ENCODE measurements at places on chromosomes 3 and 15. TPM values are rescaled to one million over a fixed set of nuclear protein-coding genes. Genes with fewer than 3 reads are reported as not detected.

- DNase-seq: no peak
Measured at GRCh38 chr3:189577050-189577951, 53.9 kb upstream of the TP63 start.

DNA sequence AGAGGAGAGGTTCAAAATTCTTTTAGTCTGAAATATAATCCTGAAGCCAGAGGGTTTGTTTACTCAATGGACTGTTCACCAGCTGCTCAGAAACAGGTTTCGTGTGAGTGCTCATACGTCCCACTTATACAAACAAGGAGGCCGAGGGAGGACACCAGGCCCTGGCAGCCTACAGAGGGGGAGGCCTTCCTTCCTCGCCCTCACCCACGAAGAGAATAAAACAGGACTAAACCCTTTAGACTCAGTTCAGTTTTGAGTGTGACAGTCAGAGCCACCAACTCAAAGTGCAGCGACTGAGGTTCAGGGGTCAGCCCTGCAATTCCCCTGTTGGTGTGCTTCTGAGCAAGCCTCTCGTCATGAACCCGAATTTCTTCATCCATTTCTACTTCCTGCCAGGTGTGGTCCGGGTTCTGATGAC lies 17.3 kb downstream of the FAM174B start:
- peak; percentile 86 for DNase-seq

DNA sequence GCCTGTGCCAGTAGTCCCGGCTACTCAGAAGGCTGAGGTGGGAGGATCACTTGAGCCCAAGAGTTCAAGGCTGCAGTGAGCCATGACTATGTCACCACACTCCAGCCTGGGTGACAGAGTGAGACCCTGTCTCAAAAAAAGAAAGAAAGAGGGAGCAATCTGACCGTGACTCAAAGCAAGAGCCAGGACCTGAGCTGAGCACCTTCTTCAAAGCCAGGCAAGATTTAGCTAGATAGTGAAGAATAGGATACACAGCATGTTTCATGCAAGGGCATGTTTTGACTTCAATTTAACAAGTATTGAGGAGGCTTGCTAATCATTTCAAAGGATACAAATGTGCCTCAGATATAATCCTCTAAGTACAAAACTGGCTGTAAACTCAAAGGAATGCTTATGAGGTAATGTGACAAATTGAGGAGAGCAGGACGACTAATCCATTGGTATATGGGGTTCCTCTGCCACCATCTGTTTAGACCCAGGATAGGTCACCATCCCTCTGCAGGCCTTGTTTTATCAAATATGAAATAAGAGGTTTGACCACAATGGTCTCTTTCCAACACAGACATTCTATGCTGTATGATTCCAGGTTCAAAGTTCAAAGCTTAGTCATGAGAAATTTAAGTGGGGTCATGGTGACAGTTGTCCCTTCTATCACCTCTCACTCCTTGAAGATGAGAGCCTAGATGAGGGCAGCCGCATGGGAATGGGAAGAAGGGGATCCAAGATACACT lies 33.2 kb downstream of the RAB27A start:
- peak; percentile 32 for DNase-seq

DNA sequence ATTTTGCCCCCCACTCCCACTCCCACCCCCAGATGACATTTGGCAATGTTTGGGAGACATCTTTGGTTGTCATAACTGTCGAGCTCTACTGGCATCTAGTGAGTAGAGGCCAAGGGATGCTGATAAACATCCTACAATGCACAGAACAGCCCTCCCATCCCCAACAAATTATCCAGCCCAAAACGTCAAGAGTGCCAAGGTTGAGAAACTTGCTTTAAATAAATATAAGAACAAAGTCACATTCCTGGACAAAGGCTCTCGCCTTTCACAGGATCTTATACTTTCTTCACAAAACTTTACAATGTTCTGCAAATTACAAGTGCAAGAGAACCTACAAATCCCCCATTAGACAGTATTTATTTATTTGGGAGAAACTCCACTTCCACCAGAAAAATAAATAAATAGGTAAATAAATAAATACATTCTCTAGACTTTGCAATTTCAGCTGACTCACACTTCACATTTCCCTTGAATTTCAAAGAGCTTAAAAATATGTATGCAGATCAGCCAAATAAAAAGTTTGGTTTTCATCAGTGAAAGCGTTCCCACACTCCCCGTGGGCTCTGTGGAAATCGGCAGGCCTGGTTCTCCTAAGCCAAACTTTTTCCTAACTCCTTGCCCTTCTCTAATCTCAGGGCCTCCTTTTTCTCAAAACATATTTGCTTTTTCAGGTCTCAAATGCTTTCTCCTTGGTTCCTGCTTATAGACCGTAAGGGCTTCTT lies 12.7 kb upstream of the CPA3 start:
- DNase-seq: no peak

DNA sequence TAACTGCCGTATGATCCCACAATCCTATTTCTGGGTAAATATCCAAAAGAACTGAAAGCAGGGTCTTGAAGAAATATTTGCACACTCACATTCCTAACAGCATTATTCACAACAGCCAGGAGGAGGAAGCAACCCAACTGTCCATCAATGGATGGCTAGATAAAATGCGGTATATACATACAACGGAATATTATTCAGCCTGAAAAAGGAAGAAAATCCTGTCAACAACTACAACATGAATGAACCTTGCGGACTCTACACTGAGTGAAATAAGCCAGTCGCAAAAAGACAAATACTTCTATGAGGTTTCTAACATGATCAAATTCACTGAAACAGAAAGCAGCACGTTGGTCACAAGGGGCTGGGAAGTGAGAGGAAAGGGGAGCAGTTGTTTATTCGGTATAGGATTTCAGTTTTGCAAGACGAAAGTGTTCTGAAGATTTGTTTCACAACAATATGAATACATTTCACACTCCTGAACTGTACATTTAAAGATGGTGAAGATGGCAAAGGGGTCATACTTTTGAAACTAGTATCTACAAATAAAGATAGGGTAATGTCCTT lies 6.2 kb downstream of the DLG1 start:
- no peak for DNase-seq

- DNase-seq: peak; percentile 82
Measured at GRCh38 chr15:56817321-56818080, 84.2 kb upstream of the ZNF280D start.

- peak; percentile 68 for DNase-seq
Measured at GRCh38 chr3:169104972-169105371, 558.5 kb downstream of the MECOM start.

DNA sequence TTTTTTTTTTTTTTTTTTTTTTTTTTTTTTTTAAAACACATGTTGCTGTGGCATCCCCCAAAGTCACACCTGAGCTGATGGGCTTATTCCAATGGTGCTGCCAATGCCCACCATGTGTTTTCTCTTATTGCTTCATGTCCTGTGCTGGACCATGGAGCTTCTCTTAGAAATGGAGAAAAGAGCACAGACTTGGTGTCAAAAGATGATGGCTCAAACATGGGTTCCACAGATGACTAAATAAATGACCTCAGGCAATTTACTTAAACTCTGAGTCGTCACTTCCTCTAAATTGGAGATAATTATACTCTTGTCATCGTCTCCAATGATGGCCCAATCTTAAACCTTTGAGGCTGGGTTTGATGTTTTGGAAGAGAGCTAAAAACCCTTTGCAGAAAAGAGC lies 28.1 kb downstream of the CHST2 start:
- no peak for DNase-seq

- peak; percentile 34 for DNase-seq
Measured at GRCh38 chr15:58043192-58043903, 22.2 kb downstream of the ALDH1A2 start.

- DNase-seq: no peak
Measured at GRCh38 chr3:25380222-25380739, 47.8 kb upstream of the RARB start.

GRCh38 chr3:98029083-98029482 lies 6.0 kb downstream of the GABRR3 start:
- no peak for DNase-seq

ERC2 gene
- not detected for total RNA-seq

RETNLB gene
- not detected for total RNA-seq

IL17RB gene
- not detected for total RNA-seq

TNFSF10 gene
- total RNA-seq: not detected

GXYLT2 gene
- total RNA-seq: 7.2 TPM
